ENCODE measurements at places on chromosomes 2 and 18.

DNA sequence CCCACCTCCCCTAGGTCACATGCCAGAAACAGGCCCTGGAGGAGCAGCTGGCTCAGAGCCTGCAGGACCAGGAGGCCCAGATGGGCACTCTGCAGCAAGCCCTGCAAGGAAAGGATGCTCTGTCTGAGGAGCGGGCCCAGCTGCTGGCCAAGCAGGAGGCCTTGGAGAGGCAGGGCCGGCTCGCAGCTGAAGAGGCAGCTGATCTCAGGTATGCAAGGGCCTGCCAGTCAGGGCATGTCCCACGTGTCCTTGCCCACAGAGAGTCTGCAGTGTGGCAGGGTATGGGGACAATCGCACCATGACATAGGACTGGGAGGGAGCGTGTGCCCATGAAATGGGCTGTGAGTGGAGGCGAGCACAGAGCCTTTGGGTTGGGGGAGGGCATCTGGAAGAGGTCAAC lies 39.9 kb downstream of the CROCC2 start:
- DNase-seq = no peak

- no peak for DNase-seq
Measured at GRCh38 chr2:127810156-127810618, 784 bp downstream of the WDR33 start.

- DNase-seq = no peak
Measured at GRCh38 chr2:36333350-36334012, 22.1 kb upstream of the CRIM1 start.

DNA sequence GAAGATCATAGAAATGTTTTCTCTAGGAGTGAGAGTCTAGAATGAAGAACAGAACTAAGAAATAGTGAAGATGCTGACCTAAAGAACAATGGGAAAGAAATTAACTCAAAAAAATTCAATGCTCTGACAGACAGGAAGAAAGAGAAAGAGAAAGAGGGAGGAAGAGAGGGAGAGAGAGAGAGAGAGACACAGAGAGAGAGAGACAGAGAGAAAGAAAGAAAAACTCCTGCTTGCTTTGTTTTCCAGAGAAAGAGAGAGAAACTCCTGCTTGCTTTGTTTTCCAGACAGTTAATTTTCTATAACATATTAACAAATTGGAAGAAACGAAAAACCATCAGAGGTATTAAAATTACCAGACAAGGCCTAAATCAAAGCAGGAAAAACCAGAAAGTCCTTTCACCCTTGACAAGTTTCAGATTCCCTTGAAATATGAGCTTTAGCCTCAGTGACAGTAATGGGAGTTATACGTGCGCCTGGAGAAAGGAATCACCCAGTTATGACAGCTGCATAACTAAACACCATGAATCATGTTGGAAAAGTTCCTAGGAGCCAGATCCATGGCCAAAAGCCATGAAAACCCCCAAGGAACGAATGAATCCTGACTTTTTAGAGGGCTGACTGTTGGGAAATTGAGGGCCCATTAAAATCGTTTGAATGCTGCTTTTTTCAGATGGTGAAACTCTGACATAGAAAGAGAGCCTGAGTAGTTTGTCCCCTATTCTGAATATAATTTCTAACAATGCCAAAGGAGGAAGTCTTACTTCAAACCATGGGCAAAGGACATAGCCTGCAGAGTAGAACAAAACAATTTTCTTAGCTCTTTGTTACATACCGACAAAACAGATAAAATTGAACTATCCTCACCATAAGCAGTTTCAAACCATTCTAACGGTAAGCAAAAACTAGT lies 228.6 kb upstream of the CHST9 start:
- DNase-seq = peak; percentile 13

DNA sequence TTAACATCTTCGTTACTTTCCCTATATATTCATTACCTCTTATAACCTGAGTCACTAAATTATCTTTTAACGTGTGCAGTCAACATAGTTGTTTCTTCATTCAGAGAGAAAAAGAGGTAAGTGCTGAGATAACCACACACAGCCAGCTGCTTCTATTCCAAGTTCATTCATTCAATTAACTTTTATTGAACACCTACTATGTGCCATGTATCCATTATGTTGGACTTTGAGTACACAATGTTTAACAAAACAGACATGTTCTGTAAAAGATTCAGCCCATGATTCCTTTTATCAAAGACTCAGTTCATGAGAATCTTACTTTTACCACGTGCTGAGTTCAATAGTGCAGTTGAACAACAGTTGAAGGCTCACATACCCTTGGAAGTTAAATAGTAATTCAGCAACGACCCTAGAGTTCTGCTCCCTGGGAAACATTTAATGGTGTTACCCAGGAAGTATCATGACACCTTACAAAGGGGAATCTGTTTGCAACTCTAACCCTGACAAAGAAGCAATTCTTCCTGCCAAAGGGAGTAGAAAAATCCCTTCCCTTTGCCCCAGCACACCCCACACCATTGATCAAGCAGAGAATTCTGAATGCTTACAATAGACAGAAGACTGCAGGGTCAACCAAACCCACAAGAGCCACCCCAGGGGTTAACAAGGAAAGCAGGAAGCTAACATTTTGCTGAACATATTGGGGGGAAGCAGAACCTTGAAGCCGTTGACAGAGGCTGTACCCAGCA lies 595.8 kb downstream of the STK39 start:
- DNase-seq = no peak

DNA sequence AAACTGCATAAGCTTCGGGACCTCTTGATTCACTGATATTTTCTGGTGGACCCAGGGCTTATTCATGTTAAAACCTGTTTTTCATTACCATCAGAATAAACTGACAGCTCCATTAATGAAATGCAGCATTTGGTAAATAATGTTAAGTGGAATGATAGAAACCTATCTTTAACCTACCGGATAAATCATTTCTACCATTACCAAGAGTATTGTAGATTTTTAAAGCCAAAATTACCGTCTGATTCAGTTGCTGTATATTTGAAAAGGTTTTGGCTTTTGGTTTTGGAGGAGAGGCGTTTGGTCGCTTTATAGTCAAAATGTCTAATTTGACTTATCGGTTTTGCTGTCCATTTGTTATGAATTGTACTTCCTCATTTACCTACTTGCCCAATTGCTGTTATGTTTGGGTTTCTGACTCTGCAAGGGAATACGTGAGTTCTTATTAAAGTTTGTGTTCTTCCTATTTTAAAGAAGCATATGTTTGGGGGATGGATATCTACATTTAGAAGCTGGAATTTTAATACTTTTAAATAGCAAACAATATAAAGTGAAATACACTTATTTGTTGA lies 1.0 kb upstream of the CUL3 start:
- no peak for DNase-seq

- DNase-seq = no peak
Measured at GRCh38 chr2:5692561-5693286, 540 bp downstream of the SOX11 start.

DNA sequence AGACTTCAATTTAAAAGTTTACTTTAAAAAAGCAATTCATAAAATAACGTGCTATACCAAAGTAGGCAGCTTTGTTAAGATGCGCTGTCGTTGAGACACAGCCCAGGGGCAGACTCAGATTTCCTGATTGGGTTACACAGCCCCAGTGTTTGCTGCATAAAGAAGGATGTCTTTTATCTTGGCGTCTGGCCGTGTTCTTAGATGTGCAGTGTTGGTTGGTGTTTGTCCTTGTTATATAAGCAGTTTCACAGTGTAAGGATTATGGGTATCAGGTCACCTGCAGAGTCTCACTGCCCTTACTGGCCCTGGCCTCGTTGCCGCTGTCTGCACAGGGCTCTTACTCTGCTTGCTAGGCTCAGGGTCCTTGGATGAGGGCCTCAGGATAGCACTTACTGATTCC lies 108.5 kb downstream of the WDSUB1 start:
- no peak for DNase-seq

GRCh38 chr2:62177392-62178049 lies 18.4 kb upstream of the B3GNT2 start:
- no peak for DNase-seq

DNA sequence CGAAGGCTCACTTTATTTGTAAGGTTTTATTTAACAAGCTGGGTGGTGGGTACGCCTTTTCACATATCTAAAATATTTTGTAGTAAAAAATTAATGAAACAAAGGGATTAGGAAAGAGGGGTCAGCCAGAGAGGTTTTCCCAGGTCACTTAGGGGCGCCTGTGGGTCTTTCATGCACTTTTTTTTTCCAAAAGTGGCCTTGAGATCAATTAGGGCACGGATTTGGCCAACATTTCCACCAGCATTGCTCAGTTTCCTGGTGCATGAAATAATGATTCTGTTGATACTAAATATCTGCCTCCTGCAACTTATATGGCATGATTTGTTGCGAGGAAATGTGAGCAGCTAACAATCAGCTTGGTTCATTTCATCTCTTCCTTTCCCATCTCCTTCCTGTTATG lies 67.6 kb upstream of the ZCCHC2 start:
- DNase-seq = no peak

GRCh38 chr18:44149706-44150105 lies 531.0 kb upstream of the SETBP1 start:
- DNase-seq = no peak

DNA sequence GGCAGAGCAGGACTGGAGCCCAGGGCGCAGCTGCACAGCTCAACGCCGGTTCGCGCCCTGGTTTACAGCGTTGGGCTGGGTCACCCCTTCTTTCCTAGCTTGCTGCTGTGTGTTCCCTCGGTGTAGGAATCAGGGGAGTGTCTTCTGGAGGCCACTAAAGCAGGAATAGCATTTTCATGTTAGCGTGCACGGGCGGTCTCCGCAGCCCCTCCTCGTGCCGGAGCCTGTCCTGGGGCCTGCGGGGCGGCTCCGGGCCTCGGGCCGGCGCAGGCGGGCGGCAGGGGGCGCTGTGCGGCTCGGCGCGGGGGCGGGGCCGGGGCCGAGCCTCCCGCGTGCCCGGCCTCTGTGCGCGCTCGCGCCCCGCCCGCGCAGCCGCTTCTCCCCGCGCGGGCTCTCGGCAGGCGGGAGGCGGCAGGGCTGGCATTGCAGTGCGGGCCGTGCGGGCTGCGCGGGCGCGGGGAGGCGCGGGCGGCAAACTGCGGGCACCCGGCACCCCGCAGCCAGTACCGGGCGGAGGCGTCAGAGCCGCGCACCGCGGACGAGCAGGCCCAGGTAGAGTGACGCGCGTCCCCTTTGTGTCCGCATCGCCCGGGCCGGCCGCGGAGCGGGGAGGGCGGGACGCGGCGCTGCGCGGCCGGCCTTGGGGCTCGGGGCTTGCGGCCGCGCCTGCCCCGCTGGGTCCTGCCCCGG lies at the start of gene RNF144A:
TSS of gene RNF144A (plus strand) at position 342 of the 690 bp plus-strand sequence. CDS start 79,515 bp downstream, outside the sequence.
- DNase-seq = peak; percentile 48

- DNase-seq = no peak
Measured at GRCh38 chr18:42813570-42813969, 301.9 kb downstream of the RIT2 start.

- no peak for DNase-seq
Measured at GRCh38 chr18:49026501-49027373, 76.0 kb upstream of the SMAD7 start.

DNA sequence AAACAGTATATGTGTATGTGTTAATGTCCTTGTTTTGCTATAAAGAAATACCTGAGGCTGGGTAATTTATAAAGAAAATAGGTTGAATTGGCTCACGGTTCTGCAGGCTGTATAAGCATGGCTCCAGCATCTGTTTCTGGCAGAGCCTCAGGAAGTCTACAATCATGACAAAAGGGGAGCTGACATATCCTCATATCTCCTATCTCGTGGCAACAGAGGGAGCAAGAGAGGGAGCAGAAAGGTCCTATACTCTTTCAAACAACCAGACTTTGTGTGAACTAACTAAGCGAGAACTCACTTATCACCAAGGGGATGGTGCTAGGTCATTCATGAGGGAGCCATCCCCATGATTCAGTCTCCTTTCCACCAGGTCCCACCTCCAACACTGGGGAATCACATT lies 13.0 kb downstream of the CALCRL start:
- no peak for DNase-seq

DNA sequence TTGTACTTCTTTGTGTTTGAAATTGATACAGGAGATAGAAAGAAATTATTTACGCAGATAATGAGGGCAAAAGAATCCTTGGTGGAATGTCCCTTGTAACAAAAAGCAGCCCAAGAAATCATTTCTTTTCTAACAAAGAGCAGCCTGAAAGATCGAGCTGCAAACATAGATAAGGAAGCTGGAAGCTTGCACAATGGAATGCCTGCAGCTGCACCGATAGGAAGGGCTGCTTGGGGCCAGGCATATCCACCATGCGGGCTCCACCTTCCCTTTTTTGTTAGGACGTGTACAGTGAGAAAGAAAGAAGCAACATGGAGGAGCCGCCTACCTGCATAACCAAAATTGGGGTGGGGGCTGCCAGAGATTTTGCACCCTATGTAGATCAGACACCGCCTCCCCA lies 568.7 kb downstream of the METTL4 start:
- DNase-seq = no peak

DNA sequence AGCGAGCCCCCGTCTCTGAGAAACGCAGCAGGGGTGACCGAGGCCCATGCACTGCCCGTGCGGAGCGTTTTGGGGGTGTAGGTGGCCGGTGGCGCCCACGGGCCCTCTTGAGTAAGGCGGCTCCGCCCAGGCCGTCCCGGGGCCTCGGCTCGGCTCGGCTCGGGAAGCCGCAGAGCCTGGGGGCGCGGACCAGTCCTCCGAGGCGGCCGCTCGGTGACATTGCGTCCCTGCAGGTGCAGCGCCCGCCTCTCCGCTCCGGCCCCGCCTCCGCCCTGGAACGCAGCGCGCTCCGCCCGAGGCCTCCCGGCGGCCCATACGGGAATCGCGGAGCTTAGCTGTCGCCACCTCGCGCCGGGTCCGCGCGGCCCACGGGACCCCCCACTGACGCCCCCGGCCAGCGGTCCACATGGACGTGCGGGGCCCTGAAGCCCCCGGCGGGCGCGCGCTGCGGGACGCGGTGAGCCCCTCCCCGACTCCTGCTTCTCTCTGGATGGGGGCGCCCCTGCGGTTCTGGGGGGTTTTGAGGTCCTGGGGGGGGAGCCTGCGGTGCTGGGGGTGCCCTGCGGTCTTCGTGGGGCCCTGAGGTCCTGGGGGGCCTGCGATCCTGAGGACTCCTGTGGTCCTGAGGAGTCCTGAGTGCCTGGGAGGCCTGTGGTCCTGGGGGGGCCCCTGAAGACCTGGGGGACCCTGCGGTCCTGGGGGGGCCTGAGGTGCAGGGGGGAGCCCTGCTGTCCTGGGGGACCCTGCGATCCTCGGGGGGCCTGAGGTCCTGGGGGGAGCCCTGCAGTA lies at the start of gene HSBP1L1:
TSS of gene HSBP1L1 (plus strand) at position 314 of the 789 bp plus-strand sequence. CDS start at position 407, 93 bp downstream.
- peak; percentile 62 for DNase-seq

DNA sequence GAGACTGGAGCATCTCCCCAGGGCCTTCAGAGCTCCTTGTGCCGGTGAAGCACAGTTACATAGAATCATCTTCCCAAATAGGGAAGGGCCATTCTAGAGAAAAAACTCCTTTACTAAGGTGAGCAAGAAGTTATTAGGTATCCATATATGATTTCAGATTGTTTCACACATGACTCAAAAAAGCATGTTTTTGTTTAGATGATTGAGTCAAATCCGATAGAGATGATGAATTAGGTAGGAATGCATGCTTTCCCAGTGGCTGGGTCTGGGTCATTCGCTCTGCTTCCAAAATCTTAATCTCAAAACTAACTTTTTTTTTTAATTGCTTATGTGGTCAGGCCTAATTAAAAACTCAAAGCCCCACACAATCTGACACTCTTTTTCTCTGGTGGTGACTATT lies 3.8 kb downstream of the NT5C1B start:
- DNase-seq = no peak

GRCh38 chr2:119011162-119011909 lies 69.3 kb downstream of the MARCO start:
- DNase-seq = peak; percentile 31

- DNase-seq = no peak
Measured at GRCh38 chr2:16173893-16174692, 233.7 kb downstream of the MYCN start.
